Skin of body (tissue), 3 donors: ENCODE measurements at places on chromosomes 4 and X.

DNA sequence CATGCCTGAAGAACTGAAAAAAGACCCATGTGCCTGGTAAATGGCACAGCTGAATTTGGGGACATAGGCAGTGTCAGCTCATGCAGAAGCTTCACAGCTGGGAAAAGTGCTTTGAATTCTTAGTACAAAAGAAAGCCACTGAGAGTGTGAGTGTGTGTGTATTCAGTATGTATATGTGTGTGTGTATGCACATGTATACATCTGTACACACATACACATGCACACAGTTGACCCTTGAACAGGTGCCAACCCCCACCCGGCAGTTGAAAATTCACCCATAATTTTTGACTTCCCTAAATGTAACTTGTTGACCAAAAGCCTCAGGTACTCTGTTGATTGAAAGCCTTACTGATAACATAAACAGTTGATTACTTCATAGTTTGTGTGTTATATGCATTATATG is 49.5 kb upstream of the ENPP6 start:
- DNase-seq, result no peak

- no peak for DNase-seq
These were observed 106.7 kb downstream of the KIT start for GRCh38 chr4:54764476-54764875.

- DNase-seq, result no peak
These were observed 1060.6 kb downstream of the STIM2 start for GRCh38 chr4:27921231-27921630.

DNA sequence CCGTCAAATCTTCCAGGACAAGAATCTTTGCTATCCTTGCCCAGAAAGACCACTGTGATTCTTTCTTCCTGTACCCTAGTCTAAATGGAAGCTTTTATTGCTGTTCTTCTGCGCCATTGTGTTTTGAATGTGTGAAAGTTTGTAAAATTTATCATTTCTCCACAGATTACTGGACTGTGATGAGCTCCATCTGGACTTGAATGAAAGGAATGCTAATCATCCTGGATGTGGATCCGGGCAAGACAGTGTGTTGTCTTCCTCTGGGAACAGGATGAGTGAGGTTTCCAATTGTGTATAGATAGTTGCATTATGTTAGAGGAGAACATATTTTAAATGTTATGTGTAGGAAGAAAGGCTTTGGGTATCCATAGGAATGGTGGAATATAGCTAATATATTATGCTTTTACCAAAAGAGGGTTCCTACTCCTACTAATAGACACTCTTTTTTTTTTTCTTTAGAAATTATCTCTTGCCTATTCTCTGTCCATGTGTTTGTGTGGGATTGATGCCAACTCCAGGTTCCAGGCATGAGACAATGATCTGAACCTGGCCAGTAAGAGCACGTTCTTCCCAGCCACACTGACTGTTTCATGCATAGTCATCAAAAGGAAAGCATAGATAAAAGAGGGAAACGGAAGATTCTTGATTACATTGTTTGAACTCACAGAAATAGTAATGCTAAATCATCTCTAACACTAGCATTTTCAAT is 803.6 kb upstream of the ADGRL3 start:
- DNase-seq, result peak; percentile 18

DNA sequence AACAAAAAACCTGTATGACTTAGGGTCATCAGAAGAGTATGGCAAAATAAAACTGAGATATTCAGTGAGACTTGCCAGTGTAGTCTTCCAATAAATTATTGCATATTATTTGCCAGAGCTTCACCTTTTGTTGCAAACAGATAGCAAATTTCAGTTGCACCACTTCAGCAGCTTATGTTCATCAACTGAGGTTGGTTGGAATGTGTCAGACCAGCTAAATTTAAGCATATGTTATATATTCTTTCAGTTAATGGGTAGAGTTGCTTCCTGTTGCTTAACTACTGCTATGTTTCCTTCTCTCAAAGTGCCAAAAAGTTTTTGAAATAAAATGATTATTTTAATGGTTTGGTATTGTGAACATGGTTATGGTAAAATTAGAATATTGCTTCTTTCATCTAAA is 61.5 kb downstream of the GALNT7 start:
- DNase-seq, result no peak

DNA sequence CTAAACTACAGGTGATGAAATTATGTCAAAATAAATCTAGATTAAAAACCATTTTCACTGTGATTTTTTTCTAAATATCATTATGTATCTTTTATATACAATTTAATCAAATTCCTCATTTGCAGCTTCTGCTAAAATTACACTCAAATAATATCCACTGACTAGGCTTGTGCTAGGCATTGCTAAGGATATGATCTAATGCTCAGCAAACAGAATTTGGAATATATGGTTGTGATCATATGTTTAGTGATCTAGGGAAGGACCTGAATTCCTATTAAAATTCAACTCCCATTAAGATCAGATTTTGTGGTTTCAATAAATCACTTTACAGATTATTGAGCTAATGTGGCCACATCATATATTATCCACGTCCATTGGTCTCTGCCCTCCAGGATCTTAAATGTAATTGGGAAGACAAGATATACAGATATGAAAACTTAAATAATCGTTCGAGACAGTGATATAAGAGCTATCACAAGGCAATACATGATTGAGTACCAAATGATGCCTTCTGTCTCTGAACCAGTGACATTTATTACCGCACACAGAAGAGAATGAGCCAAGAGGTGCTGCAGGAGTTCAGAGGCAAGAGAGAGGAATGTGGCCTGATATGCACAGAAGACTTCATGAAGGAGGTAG is 206.0 kb upstream of the RPS6KA3 start:
- DNase-seq, result no peak

DNA sequence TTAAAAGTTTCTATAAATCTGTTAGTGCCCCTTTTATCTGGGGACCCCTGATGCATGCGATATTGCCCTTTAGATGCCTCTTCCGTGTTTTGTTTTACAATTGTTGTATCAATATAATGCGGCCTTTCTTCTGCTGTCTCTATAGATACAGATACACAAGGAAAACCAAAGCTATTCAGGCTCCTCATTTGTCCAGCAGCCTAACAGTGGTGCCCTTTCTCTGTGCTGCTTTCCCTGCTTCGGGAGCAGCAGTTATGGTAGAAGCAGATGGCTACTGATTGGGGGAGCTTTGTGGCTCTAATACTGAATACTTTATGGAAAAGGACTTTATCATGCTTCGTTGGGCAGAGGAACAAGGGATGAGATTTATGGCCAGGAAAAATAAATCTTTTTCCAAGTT is 10.6 kb upstream of the PRDM8 start:
- no peak for DNase-seq

GRCh38 chr4:90025248-90025647 is 101.9 kb upstream of the CCSER1 start:
- no peak for DNase-seq

DNA sequence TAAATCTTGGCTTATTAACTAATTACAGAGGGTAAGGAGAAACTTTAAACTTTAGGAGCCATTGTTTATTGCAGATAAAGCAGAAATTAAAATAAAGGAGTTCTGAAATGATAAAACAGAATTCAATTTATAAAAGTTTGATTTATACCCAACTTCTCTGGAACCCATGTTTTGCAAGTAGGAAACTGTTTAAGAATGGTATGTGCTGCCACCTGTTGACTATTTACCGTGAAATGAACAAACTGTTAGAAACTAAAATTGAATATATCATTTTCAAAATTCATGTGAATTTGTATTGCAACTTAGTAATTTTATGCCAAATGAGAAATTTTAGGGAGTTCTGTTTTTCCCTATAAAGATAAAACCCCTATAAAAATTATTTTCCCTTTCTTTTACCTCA is 11.0 kb upstream of the TBC1D8B start:
- no peak for DNase-seq

DNA sequence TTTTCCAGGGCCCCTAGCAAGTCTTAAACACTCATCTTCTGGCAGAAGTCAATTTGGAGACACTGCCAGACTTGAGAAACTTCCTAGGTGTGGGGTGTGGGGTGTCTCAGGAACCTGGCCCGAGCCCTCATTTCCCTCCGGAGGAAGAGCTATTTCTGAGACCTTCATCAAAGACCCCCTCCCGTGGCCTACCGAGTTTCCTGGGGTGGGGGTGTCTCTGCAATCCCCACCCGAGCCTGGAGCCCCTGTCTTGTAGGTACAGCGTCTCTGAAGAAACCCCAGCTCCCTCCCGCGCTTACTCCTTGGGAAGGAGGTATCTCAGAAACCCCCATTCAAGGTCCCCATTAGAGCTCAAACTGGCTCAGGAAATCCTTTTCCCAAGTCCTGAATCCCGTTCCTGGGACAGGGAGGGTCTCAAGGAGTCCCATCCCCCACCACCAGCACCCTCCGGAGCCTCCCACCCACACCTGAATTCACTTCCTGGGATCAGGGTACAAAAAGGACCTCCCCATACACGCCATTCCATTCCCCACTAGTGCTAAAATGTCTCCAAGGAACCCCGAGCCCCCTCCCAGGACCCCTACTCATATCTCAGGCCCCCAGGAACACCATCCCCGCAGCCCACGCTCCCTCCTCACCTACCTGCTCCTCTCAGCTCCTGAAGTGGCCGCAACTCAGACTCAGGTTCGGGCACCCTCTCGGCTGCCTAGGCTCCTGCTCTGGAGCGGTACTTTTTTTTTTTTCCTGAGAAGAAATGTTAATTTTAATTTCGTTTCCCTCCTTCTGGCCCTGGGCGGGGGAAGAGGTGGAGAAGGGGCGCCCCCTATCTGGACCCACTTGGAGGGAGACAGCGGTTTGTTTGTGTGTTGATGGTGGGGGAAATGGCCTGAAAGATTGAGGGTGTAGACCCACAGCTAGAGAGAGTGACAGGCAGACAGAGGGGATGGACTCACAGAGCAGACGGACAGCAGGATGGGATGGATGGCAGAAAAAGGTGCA is 1.1 kb downstream of the SLC38A5 start:
- no peak for DNase-seq

DNA sequence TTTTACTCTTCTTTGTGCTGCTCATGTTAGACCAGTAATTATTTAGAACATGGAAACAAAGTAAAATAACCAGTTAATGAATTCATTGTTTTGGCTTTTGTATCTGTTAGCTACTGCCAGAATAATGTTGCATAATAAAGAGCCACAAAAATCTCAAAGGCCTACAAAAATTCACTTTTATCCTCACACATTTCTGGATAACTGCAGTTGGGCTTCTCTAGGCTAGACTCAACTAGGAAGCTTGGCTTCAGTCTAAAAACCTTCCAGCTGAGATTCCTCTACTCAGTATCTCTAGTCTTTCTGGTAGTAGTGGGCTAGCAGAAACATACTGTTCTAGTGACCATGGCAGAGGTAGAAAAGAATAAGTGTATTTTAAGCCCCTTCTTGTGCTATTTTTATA is 73.0 kb downstream of the FAT4 start:
- DNase-seq, result no peak

- no peak for DNase-seq
These were observed 15.8 kb upstream of the GYPE start for GRCh38 chr4:143921181-143921580.

DNA sequence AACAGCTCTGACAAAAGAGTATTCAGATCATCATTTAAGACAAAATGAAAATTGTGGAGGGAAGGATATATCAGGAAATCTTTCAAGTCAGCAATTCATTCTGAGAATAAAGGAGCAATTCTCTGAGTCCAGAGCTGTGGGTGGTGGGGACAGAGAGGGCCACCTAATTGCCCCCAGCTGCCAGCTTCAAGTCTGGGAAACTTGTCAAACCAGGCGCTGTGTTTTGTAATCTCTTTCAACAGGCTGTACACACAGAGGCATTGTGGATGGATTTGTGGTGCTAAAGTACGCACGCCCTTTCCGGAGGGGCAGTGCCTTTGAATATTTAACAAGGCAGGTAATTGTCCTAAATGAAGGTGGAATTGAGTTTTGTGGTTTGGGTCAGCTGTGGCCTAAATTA is 591.1 kb upstream of the BOD1L1 start:
- DNase-seq, result no peak

- DNase-seq, result no peak
These were observed 19.5 kb upstream of the SYTL5 start for GRCh38 chrX:37986893-37987292.

DNA sequence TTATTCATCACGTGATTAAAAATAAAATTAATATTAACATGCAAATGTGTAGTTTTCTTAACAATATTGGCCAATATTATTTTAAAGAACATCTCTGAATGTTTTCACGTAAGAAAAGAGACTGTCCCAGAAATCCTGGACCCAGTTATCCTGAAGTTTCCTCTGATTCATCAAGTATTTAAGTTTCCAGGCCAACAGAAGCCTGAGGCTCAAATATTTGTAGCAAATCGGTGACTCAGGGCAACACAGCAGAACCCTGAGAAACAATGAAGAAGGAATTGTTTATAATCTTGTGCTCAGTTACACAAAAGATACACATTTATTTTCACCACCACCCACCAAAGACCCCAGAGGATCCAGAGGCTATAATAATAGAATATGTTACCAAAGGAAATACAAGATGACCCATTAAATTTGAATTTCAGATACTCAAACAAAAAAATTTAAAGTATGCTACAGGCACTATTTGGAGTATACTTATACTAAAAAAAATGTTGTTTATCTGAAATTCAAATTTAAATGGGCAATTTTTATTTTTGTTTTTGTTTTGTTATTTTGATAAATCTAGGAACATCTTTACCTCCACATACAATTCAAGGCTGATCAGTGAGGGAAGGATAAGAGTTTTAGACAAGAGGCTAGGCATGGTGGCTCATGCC is 33.9 kb upstream of the SLC7A11 start:
- no peak for DNase-seq

DNA sequence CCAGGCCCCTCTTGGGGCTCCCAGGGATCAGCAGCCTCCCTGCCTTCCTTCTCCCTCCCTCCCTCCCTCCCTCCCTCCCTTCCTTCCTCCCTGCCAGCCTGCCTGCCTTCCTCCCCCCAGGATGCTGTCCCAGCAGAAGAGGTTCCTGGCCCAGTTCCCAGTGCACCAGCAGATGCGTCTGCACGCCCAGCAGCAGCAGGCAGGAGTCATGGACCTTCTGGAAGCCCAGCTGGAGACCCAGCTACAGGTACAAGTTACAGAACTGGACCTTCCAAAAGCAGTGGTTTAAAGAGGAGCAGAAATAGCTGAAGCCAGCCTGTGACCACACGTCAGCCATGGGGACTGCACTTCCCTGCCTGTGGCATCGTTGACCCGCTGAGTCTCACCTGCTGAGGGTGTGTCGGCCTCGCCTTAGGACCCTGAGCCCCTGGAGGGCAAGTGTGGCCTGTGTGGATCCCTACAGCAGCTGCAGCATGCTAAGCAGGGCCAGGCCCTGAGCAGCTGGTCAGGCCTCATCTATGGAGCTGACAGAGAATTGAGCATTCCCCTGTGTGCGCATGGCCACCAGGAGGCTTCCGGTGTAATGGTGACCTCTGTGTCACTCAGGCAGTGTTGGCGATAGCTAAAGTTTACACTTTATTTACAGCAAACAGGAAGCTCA is 84.7 kb downstream of the CRMP1 start:
- DNase-seq, result no peak

- no peak for DNase-seq
These were observed 18.0 kb downstream of the HHIP start for GRCh38 chr4:144663834-144664475.
